ENCODE measurements at places on chromosomes 6 and 20.
A peak's percentile ranks its signal among the peaks of the same experiment; 100 is the strongest.

DNA sequence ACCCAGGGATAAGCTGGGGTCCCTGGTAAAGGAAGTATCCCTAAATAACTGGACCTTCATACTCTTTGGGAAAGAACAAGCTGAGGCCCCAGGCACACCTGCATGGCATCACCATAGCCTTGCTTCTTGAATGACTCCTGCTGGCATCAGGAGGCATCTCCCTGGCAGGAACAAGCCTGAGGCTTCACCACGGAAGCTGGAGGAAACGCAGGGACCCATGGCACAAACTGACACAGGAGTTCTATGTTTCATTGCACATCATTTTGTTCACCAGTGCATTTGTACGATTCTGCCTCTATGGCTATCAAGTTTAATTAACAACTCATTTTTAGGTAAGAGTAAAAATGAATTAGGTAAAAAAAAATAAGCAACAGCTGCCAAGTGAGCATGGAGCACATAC, 619 bp upstream of the PDE7B start:
- DNase-seq, result peak; percentile 5

GRCh38 chr6:132144456-132144855, 193.3 kb upstream of the CCN2 start:
- no peak for DNase-seq

DNA sequence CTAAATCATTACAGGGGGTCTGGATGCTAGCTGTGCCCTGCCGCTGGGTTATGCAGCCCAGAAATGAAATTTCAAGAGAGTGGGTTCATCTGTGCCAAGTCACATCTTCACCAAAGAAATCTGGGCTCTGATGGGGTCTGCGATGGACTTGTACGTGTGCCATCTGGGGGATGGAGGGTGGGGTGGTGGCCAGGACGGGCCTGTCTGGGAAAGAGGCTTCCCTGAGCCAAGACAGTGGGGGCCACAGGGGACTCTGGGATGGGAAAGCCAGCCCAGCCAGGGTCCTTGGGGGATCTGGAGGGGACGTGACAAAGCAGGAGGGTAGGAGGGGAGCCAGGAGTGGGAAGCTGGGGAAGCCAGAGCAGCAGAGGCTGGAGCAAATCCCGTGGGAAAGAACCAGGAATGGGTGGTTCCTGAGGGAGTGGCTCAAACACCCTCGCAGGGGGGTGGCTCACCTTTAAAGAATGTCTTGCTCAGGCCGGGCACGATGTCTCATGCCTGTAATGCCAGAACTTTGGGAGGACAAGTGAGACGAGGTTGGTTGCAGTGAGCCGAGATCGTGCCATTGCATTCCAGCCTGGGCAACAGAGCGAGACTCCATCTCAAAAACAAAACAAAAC, 36.3 kb upstream of the SULF2 start:
- DNase-seq, result no peak

- no peak for DNase-seq
These were observed 93.7 kb upstream of the SCGN start for GRCh38 chr6:25558155-25558817.

DNA sequence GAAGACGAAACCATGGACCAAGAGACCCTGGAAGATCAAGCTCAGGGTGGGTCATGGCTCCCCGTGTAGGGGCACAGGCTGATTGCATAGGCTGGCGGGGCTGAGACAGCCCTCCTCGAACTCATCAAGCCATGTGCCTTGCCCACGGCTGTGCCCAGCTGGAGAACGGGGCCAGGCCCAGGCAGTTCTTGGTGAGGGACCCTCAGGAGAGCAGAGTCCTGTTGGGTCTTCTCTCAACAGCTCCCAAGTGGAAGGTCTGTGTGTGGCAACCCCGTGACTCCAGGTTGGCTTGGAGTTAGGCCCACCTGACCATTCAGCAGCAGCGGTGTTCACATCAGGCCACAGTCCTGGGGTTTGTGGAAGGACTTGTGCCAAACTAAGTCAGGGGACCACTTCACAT, 276.5 kb downstream of the QKI start:
- DNase-seq, result no peak

DNA sequence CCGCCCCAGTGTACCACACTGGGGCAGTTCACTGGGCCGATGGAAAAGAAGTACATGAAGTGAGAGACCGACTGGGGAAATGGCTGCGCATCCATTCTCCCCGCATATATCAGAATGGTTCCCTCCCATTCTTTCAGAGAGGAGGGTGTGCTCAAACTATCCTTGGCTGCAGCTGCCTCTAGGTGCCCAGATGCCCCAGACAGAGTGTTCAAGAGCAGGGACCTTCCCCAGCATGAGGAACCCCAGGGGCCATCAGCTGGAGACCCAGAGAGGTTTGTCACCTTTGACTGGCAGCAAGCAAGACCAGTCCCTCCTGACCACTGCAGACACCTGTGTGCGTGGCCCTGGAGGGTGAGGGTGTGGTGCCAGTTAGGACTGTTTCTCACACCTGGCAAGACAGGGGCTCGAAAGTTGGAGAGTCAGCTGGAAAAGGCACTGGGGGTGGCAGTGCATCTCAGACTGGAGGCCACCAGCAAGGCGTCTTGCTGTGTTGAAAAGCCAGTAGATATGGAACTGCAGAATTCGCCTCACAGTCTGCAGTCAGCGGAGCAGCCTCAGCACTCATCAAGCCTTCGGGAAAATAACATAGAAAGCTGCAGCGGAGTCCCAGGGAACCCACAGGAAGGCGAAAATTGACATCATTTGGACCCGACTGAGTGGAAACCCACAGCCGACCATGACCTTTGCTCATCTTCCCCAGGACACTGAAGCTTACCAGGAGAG, 76.7 kb downstream of the GPR6 start:
- no peak for DNase-seq

DNA sequence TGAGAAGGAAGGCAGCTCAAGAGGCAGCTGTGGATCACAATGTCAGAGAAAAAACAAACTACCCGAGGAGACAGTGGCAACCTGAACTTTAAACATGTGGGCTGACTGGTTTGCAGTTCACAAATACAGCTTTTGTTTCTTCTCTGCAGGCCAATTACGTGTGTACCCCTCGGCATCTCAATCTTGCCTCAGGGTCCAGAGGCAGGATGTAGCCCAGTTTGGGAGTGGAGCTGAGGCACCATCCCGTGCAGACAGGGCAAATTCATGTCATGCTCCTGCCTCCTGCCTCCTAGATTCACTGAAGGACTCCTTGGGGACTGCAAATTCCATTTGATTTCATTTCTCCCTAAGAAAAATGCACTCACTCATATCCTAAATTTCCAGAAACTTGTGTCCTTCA, 94.2 kb upstream of the KCNK16 start:
- DNase-seq, result peak; percentile 85

- no peak for DNase-seq
These were observed 84.8 kb upstream of the RNF217 start for GRCh38 chr6:124877468-124877867.

- DNase-seq, result peak; percentile 81
These were observed 46.4 kb downstream of the MOCS1 start for GRCh38 chr6:39887692-39888450.
